NCI-H345 (cell line): ENCODE measurements at places on chromosomes 4 and X.

GRCh38 chrX:139542652-139543051, 12.1 kb downstream of the F9 start:
- no peak for DNase-seq

DNA sequence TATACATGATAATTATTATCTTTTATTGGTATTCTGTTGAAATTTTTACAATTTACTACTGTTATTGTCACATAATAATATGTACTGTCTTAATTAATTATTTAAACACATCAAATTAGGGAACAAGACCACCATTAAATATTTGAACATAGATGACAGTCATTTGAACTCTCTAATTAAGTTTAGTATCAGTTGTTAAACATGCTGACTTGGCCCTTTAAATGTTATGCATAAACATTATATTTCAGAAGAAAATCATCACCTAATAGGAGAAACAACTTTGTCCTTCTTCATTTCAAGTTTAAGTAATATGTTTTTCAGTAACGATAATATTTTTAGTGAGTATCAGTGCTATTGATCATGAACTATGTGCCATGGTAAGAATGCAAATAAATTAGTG, 623.5 kb upstream of the GNPDA2 start:
- no peak for DNase-seq

DNA sequence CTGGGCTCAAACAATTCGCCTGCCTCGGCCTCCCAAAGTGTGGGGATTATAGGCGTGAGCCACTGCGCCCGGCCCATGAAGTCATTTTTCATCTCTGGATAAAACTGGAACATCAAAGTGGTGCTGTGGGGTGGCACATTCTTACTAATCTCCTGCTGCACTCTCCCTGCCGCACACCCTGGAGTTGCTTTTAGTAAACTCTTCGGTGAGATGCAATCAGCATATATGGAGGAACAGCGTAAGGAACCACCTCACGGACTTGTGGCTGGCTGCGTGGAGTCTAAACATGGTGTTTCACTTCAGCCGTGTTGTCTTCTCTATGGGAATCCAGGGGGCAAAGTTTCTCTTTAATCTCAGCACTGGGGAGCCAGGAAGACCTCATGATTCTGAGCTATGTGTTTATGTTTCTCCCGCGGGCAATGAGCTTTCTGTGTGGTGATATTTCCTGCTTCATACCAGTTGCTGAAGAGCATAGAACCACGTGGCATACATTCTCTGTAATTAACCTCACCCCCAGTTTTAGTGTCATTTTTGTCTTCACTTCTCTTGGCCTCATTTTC, 2.1 kb upstream of the RHOH start:
- no peak for DNase-seq

DNA sequence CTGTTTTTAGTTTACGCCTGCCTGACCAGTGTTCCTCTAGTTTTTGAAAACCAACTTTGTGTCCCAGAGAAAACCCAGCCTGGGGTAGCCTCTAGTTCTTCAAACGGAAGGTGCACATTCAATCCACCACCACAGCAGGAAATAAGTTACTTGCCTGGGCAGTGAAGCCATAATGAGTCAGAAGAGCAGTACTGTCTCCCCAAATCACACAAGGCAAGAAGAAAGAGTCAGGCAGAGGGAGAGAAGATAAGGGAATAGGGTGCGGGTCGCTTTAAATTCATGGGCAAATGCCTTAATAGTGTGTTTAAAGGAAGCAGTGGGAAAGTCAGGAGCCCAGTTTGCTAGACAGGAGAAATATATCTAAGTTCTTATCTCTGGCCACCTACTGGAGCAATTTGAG, 333.8 kb upstream of the GRIA3 start:
- no peak for DNase-seq
